ENCODE measurements at places on chromosomes 12 and 14.

DNA sequence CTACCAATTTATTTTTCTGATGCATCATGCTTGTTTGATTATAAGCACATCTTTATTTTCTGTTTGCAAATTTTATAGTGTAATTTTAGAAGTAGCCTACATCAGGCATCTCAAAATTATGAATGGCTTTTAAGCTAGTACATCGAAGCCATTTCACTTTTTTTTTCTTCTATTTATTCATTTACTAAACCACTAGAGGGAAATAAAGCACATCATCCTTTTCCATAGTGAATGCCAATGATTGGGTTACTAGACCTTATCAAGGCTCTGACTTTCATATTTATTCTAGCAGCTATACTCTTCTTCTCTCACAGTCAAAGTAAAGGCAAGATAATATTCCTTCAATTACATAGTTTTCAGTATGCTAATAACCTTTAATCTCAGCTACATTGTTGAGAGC is 736.4 kb upstream of the LRFN5 start:
- no peak for DNase-seq

DNA sequence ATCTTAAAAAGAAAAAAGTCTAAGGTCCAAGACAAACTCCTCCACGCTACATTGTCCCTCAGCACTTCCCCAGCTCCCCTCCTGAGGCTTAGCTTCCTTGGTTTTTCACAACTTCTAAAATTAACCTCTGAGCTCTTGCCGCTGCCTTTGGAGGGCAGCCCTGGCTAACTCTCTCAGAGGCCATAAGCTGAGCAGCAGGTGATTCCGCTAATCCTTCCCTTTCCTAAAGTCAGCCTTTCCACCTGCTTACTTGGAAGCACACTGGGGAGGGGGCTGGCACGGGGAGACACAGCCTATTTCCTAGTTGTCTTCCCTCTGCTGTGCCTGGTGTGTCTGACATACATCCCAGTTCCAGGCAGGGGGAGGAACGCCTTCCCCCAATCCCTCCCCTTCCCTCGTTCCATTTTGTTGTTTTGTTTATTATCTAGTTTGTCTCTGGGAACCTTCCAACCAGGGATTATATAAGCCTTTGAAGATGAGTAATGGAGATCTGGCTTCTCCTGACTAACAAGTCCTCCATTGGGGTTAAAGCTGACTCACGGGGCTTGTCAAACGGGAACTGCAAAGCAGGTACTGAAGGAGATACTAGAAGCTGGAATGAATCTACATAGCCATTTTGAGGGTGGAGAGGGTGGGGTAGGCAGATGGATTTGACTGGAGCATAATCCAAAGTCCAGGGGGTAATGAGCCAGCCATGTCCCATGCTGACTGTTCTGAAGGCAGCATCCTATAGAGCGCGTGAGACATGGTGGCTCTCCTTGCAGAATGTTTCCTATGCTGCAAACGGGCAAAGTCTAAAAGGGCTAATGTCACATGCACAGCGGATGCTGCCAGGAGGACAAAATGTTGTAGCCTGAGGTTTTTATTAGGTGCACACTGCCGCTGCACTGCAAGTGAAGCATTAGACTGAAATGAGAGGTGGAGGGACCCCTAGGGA is 230.8 kb downstream of the FOXN3 start:
- no peak for DNase-seq

DNA sequence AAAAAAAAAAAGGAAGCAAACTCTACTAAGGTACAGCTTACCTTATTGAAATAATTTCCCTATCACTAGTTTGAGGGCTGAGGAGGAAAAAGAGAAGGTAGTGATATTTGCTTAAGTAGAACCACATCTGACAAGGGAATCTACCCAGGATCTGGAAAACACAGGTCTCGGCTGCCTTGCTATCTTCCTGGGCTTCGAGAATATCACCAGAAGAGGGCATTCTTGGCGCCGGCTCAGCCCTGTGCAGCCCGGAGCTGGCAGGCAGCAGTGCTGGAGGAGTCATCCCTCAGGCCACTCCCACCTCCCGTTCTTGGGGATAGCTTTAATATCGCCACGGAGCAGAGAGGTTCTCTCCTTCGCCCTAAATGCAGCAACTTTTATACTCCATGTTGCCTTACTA is 1181.2 kb downstream of the VRK1 start:
- no peak for DNase-seq

DNA sequence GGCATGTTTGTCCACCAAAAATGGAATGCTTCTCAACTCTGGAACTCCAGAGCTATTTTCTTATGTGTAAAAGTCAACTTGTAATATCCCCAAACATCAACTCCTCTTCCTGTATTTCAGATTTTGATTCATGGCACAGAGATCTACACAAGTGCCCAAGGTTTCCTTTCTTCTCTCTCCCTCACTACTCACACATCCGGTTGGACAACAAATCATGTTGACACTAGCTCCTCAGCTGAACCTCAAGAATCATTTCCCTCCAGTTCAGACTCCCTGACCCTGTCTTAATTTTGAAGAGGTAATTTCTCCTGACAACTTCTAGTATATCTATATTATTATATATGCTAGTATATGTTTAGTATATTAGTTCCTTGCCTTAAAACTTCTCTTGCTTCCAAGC is 485.4 kb upstream of the CCDC196 start:
- DNase-seq: no peak
